ENCODE measurements at places on chromosomes 3 and 15.

GRCh38 chr15:63086947-63087346 is 34.7 kb upstream of the LACTB start:
- no peak for DNase-seq

DNA sequence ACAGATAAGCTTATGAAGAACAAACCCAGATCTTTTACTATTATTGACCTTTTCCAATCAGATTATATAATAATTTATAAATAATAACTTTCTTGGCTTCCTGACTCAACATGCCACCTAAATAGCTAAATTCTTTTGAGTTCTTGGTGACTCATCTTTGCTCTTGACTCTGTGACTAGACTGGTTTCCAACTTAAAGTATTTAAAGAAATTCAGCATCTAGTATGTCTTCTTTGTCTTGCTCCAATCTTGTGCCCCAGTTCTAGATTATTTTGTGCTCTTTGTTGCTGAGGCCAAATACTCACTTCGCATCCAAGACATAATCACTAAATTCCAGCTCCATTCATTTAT is 483.2 kb upstream of the TBL1XR1 start:
- DNase-seq: no peak

DNA sequence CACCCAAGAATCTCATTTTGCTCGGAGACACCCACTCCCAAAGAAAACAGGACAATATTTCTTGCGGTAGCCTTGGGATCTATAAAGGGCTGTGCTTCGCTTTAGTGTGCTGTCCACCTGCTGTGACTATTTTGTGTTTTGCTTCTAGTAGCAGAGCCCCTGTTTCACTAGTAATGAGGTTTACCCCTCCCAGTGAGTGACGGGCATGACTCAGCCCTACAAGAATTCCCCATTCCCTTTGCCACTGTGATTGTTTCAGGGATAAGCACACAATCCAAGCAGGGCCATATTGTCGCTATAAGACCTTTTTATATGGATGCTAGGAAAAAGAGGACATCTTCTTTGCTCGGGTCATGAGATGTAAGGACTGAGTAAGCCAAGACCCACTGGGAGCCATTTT is 62.5 kb upstream of the FOXB1 start:
- no peak for DNase-seq

- DNase-seq: no peak
These were observed 27.8 kb upstream of the LIPC start for GRCh38 chr15:58404020-58404419.

DNA sequence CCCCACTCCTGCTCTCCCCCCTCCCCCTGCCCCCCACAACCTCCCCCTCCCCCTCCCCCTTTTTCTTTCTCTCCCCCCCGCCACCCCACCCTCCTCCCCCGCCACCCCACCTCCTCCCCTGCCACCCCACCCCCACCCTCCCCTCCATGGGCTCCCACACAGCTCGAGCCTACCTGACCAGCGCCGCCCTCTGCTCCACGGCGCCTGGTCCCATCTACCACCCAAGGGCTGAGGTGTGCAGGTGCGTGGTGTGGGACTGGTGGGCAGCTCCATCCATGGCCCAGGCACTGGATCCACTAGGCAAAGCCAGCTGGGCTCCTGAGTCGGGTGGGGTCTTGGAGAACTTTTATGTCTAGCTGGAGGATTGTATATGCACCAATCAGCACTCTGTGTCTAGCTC is 68.3 kb upstream of the KCNAB1 start:
- no peak for DNase-seq

- no peak for DNase-seq
These were observed 21.0 kb downstream of the H1-8 start for GRCh38 chr3:129563850-129564535.

- no peak for DNase-seq
These were observed 538.8 kb upstream of the ZNF717 start for GRCh38 chr3:76324101-76324500.

Data from AG04449 (cell line).